NCI-H1694 (cell line): ENCODE measurements at places on chromosomes 11 and 22.

DNA sequence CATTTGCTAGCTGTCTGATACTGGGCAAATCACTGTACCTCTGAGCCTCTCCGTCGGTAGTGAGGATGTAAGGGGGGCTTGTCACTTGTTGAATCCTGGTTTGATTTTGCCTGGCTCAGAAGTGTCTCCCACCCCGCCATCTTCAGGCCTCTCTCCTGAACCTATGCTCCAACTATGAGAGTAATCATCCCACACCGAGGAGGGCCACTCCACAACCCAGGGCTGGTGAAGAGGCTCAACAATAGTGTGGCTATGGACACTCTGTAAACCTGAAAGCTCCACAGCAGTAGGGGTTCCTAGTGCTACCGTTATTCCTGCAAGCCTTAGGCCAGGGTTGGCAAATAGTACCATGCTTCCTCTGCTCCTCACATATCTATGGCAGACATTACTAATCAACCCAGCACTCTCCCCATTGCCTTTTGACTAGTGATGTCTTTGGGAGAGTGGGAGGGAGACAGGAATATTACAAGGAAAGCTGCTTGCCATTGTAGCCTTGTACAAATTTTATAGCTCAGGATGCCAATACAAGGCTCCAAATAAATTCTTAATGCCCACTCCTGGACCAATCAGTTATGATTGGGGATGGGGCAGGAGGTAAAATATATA lies 134.0 kb upstream of the TEAD1 start:
- no peak for DNase-seq

GRCh38 chr11:36567694-36568093 lies at the start of gene RAG1:
Gene RAG1, plus strand, starts transcription at chr11:36568007. Its CDS starts 5,298 bp downstream, at chr11:36573305.
- no peak for DNase-seq

- DNase-seq, result no peak
Measured at GRCh38 chr11:114116800-114117199, 57.3 kb downstream of the ZBTB16 start.

DNA sequence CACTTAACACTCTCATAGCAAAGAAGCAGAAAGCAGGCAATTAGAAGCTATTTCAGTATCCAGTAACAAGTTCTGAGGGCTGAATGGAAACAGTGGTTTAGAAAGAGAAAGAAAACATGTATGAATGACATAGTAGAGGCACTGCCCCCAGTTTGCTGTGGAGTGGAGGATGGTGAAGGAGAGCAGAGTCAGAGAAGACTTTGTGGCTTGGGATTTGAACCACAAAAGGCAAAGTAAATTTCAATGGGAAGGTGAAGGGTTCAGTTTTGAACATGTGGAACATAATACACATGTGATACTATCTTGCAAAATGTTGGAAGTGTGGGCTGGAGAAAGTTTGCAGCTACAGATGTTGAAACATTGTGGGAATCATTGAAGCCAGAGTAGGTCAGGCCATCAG lies 81.4 kb downstream of the SNX19 start:
- DNase-seq, result no peak

GRCh38 chr22:49380828-49381114 lies 446.9 kb downstream of the BRD1 start:
- no peak for DNase-seq

DNA sequence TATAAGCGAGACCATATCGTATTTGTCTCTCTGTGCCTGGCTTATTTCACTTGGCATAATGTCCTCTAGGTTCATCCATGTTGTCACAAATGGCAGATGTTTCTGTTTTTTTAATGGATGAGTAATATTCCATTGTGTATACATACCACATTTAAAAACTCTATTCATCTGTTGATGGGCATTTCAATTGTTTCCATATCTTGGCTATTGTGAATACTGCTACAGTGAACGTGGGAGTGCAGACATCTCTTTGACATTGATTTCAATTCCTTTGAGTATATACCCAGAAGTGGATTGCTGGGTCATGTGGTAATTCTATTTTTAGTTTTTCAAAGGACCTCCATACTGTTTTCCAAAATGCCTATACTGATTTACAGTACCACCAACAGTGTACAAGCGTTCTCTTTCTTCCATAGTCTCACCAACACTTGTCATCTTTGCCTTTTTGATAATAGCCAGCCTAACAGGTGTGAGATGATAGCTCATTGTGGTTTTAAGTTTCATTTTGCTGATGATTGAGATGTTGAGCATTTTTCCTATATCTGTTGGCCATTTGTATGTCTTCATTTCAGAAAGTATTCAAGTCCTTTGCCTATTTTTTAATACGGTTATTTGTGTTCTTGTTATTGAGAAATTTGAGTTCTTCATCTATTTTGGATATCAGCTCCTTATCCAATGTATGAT lies 194.7 kb upstream of the E2F8 start:
- DNase-seq, result no peak

GRCh38 chr11:70826541-70827335 lies 425.6 kb downstream of the SHANK2 start:
- DNase-seq, result peak; percentile 69

GRCh38 chr11:117239295-117239694 lies 6.8 kb downstream of the RNF214 start:
- DNase-seq, result no peak

GRCh38 chr22:50245214-50246072 lies 620 bp upstream of the TUBGCP6 start:
- no peak for DNase-seq

DNA sequence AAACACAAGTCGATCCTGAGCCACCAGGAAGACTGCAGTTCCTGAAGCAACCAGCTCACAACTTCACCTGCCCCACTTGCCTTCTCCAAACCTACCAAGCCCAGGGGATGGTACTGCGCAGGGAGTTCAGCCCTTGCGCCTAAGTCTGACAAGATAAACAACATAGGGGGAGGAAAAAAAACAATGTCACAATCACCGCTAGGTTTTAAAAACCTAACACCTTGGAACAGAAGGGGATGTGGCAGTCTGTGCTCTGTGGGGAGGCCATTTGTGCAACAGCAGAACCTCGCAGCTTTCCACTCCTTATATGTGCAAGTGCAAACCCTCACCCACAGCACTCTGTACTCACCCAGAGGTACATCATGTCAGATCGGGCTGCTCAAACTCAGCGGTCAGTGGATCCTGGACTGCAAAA lies 134.2 kb downstream of the RBFOX2 start:
- no peak for DNase-seq

GRCh38 chr22:29503811-29504372 lies 23.9 kb downstream of the NEFH start:
- no peak for DNase-seq

DNA sequence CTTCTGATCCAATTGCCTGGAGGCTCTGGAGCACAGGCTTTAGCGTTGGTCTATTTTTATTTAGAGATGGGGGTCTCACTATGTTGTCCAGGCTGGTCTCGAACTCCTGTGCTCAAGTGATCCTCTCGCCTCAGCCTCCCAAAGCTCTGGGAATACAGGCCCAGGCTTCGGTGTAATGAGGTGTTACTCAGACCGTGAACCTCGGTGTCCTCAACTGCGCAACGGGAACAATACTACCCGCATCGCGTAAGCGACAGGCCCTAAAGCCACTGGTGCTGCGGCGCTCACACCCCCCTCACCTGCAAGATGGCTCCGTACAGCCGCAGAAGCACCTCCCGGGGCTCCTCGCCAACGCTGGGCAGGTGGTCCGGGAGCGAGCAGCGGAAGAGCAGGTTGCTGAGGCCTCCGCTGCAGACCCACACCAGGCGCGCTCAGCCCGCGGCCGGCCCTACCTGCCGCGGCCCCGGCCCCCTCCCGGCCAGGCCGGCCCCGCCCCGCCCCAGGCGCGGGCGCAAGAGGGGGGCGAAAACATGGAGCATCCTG lies 628 bp downstream of the CHKB start:
- DNase-seq, result no peak

GRCh38 chr22:36988075-36988832 lies 31.0 kb downstream of the TST start:
- no peak for DNase-seq

DNA sequence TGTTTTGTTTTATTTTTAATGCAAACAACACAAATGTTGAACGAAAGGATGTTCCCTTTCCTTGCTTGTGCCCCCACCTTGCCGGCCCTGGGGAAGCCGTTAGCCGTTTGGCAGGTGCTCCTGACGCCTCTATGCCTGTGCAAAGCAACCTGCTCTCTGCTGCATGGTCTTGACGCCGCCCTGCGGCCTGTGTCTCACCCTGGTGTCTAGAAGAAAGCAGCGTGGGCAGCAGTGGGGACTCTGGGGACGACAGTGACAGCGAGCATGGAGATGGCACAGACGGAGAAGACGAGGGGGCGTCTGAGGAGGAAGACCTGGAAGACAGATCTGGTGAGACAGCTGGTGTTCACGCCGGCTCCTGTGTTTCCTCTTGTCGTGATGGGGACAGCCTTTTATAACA lies 5.5 kb downstream of the PHRF1 start:
- no peak for DNase-seq

DNA sequence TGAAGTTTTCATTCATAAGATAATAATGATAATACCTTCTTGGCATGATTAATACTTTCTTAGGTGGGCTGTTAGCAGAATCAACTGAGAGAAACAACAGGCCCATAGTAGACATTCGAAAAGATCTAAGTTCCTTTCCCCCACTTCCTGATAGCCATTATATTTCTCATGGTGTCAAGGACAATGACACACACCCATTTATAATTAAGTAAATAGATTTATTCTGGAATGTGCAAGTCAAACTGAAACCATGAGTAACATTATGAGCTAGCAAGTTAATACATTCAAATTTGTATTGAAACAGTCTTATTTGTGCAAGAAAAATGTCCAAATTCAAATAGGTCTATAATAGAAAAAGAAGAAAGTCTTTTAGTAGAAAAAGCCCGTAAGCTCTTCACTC lies 301.1 kb downstream of the GUCY1A2 start:
- no peak for DNase-seq

DNA sequence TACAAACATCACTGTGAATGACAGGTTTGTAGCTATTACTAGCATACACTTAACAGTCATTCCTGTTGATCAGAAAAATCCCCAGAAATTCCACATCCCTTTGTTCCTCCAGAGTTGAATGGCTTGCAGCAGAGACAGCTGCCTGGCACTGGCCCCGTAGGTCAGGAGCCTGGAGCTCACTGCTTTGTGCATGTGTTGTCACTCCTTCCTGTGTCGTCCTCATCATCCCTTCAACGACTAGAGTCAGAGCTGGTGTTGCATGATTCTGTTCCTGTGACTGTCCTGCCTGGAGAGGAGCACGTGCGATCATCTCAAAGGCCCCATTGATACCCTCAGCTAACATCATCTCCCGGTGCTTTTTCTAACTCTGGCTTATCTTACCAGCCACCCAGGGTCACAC lies 58.3 kb downstream of the LDLRAD3 start:
- no peak for DNase-seq

GRCh38 chr22:31248965-31249958 lies 37.2 kb downstream of the LIMK2 start:
- no peak for DNase-seq

DNA sequence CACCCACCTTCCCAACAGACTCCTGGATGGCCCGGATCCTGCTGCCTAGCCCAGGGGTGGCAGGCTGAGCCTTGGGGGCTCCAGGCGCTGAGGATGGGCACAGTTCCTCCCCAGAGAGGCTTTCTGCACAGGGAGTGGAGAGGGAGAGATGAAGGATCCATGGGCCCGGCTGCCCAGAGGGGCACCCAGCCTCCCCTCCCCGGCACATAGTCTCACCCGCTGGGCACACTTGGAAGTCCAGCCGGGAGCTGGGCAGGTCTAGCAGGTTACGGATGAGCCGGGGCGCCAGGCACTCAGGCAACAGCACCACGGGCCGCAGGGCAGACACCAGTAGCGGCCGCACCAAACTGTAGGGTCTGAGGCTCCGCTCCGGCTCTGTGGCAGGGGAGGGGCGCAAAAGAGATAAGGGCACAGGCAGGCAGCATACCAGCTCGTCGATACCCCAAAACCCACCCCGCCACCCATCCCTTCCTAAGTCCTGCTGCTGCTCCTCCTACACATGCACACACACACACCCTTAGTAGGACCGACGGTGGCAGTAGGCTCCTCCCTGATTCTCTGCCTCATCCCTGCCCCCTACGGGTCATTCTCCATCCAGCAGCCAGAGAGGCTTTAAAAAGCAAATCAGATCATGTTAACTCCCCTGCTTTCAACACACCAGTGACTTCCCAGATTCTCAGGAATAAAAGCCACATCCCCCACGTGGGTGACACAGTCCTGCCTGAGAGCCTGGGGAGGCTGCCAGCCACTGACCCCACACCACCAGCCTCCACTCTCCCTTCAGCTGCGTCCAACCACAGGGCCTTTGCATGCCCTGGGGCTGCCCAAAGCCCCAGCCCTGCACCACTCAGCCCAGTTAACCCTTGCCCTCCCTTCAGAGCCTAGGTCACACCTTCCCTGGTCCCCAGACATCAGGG lies 6.5 kb upstream of the MFNG start:
- DNase-seq, result peak; percentile 46

GRCh38 chr11:122749005-122749687 lies 89.2 kb upstream of the CRTAM start:
- DNase-seq, result no peak

- no peak for DNase-seq
Measured at GRCh38 chr11:41497974-41498373, 38.5 kb upstream of the LRRC4C start.

GRCh38 chr11:133258751-133259150 lies 273.6 kb downstream of the OPCML start:
- DNase-seq, result no peak

DNA sequence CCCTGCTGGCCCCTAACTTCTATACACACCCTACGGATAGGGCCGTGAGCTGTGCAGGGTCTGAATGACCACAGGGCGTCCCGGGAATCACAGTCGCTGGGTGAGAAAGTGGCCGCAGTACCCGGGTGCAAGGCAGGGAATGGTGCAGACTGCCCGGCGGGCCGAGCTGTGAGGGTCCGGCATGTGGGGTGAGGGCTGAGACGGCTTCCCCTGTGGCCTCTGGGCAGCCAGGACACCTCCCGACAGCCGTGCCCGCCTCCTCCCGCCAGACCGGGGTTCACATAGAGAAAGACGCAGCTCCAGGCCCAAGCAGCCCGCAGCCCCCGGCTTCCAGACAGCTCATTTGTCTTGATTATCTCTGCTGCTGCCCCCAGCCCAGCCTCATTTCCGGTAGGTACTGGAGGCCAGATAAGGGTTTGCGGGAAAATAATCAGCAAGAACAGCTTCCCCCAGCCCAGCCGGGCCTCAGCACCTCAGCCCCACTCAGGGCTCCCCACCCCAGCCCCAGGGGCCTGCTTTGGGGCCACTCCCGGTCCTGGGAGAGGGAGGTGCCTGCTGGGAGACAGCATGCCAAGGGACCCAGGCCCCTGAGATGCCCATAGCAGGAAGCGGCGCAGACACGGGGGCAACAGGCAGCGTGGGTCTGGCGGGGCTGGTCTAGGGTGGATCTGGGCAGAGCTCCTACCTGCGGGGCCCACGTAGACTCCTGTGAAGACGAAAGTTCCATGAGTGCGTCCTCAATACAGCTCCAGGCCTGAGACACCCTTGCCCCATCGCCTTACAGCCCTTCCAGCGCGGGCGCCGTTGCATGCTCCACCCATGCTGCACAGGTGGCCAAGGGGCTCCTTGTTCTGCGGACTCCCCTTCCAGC lies 123.1 kb downstream of the BRD1 start:
- DNase-seq, result no peak

- DNase-seq, result no peak
Measured at GRCh38 chr11:34654483-34655334, 33.8 kb downstream of the EHF start.

GRCh38 chr22:30286331-30286730 lies 3.0 kb downstream of the CASTOR1 start:
- no peak for DNase-seq

GRCh38 chr11:16862726-16863125 lies 124.3 kb downstream of the C11orf58 start:
- DNase-seq, result no peak
